SW 1271 (cell line): ENCODE measurements at places on chromosomes 16 and 17.
A peak's percentile ranks its signal among the peaks of the same experiment; 100 is the strongest.

DNA sequence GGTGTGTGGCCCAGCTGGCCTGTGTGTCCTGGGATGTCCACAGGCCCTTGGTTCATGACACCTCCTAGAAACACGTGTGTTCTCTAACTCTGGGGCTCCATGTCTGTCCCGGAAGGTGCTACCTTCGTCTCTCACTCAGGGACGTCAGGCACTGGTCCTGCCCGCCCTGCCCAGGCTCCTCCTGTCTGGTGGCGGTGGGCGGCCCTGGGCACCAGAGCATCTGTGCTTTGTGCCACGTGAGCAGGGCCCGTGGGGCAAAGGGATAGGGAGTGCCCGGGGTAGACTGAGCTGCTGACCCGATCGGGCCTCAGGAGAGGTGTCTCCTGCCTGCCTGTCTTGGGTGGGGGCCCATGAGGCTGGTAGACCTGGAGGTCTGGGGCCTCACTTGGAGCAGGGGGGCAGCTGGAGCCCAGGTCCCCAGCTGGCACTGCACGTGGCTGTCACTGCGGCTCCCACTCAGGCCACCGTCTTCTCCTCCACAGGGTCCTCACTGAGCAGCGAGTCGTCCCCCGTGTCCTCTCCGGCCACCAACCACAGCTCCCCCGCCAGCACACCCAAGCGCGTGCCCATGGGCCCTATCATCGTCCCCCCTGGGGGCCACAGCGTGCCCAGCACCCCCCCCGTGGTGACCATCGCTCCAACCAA lies 35.1 kb downstream of the GSE1 start:
- DNase-seq: no peak

GRCh38 chr17:48240562-48241130 lies 133.1 kb downstream of the SNX11 start:
- DNase-seq: peak; percentile 40

- DNase-seq: no peak
Observed at GRCh38 chr16:76756951-76757350, 434.0 kb upstream of the MON1B start.

DNA sequence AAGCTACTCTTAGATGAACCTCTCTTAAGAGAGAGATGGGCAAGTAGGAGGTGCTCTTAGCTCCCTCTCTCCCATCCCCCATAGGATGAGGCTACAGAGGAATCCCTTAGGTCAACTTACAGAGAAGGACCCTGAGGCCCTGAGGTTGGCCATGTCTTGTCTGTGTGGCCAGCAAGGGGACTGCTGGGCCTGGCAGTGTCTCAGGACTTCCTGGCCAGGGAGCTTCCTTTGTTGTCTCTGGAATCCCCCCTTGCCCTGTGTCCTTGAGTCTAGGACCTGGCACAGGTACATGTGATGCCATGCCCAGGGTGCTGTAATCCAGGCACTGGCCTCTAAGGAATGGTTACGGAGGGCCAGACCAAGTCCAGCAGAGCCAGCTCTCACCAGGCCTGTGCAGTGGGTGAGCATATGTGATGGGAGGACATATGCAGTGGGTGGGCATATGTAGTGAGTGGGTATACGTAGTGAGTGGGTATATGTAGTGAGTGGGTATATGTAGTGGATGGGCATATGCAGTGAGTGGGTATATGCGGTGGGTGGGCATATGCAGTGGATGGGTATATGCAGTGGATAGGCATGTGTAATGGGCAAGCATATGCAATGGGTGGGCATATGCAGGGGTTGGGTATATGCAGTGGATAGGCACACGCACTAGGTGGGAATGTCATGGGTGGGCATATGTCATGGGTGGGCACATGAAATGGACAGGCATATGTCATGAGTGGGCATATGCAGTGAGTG lies 20.3 kb upstream of the PECAM1 start:
- DNase-seq: no peak

DNA sequence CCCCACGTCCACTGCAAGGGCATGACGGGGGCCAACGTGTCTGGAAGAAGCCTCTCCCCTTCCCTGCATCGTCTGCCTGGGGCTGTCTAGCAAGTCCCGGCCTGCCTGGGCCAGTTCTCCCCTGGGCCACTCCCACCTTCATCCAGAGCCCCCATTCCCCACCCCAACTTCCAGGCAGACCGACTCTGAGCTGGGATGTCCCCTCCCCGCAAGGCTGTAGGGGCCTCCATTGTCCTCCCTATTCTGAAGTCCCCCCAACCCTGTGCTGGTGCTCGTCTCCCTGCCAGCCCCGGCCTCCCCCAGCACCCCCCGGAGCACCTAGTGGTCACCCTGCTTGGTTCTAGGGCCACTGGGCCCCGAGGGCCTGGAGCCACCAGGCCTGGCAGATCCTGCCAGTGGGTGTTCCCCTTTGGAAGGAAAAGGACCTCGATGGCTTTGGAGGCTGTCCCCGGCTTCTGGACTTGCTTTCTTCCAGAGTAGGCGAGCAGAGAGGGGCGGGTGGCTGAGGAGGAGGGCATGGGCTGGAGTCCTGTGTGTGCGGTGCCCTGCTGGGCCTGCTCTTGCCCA lies 4.8 kb downstream of the GLIS2 start:
- DNase-seq: no peak

GRCh38 chr17:72529386-72529785 lies 408.6 kb downstream of the SOX9 start:
- no peak for DNase-seq

- DNase-seq: peak; percentile 24
Observed at GRCh38 chr16:82641336-82641984, 14.7 kb downstream of the CDH13 start.

DNA sequence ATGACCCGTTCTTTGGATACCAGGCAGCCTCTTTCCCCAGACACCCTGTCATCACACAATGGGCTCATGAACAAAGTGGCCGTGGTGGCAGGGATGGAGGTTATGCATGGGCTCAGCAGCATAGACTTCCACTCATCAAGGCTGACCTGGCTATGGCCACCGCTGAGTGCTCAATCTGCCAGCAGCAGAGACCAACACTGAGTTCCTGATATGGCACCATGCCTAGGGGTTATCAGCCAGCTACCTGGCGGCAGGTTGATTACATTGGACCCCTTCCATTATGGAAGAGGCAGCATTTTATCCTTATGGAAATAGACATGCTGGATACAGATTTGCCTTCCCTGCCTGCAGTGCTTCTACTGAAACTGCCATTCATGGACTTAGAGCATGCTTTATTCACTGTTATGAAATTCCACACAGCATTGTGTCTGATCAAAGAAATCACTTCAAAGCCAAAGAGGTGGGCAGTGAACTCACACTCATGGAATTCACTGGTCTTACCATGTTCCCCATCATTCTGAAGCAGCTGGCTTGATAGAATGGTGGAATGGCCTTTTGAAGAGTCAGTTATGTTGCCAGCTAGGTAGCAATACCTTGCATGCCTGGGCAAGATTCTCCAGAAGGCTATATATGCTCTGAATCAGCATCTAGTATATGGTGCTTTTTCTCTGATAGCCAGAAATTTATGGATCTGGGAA lies 160.6 kb downstream of the PRKCB start:
- no peak for DNase-seq

DNA sequence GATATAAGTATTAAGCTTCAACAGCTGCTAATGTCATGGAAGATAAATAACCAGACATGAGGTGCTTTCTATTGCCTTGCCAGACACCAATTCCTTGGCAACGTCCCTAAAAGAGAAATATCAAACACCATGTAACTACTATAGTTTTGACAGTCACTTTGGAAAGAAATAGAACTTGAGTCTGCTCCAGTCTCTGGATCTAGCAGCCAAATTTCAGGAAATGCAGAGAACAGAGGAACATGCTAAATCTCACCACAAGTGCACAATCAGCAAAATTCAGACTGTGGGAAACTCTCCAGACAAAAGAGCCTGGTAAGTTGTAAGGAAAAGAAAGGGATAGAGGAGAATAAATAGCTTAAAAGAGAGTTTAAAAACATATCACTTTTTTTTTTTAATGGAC lies 28.4 kb upstream of the TANC2 start:
- no peak for DNase-seq

- no peak for DNase-seq
Observed at GRCh38 chr16:86129541-86129940, 230.6 kb downstream of the IRF8 start.

GRCh38 chr17:79929257-79930061 lies 90.2 kb upstream of the CBX4 start:
- DNase-seq: no peak

DNA sequence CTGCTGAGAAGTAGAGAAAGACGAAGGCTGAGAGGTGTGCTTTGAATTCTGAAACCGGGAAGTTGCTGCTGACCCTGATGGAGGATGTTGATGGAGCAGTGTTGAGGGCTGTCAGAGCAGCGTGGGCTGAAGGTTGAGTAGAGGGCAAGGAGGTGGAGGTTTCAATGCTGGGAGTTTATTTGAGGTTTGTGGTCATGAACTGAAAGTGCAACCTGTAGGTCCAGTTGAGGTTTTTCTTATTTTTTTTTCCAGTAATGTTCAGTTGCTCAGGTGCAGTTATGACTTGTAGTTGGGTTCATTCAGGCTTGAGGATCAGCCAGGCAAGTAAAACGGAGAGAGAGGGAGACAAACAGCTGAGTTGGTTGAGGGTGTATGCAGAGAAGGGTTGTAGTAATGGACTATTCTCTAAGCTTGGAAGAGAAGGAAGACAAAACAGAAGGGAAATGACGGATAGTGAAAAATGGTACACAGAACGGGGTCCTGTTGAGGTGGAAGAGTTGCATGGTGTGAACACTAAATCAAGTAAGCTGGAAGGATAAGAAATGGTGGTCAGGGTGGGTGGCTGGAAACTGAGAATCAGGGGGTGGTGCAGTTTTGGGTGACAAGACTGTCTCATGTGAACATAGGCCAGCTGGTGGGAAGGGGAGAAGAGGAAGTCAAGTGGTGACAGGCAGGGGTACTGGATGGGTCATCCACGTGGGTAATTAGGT lies 8.7 kb upstream of the UBE2G1 start:
- no peak for DNase-seq

- no peak for DNase-seq
Observed at GRCh38 chr17:58381124-58382035, 29.4 kb upstream of the SUPT4H1 start.

DNA sequence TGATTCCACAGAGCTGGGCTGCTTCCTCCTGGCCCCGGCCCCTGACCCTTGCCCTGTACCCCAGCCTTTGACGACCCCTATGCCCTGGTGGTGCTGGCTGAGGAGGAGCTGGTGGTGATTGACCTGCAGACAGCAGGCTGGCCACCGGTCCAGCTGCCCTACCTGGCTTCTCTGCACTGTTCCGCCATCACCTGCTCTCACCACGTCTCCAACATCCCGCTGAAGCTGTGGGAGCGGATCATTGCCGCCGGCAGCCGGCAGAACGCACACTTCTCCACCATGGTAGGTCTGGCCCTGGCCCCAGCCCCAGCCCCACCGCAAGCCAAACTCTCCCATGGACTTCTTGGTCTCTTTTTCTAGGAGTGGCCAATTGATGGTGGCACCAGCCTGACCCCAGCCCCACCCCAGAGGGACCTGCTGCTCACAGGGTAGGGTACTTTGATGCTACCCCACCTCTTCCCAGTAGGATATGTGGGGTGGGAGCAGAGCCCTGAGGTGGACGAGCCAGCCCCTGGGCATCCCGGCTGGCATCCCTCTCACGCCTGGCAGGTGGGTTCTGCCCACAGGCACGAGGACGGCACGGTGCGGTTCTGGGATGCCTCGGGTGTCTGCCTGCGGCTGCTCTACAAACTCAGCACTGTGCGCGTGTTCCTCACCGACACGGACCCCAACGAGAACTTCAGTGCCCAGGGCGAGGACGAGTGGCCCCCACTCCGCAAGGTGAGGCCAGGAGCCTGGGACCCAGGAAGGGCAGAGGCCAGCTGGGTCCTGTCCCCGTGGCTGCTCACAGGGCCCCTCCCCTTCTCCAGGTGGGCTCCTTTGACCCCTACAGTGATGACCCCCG lies 19.0 kb upstream of the MYO15B start:
- DNase-seq: no peak

- DNase-seq: no peak
Observed at GRCh38 chr17:28405632-28406472, at the start of gene SLC46A1. SLC46A1 (minus strand) TSS chr17:28406212; CDS start chr17:28406114, 98 bp downstream.

GRCh38 chr16:28899882-28900590 lies 21.7 kb downstream of the ATP2A1 start:
- DNase-seq: no peak

DNA sequence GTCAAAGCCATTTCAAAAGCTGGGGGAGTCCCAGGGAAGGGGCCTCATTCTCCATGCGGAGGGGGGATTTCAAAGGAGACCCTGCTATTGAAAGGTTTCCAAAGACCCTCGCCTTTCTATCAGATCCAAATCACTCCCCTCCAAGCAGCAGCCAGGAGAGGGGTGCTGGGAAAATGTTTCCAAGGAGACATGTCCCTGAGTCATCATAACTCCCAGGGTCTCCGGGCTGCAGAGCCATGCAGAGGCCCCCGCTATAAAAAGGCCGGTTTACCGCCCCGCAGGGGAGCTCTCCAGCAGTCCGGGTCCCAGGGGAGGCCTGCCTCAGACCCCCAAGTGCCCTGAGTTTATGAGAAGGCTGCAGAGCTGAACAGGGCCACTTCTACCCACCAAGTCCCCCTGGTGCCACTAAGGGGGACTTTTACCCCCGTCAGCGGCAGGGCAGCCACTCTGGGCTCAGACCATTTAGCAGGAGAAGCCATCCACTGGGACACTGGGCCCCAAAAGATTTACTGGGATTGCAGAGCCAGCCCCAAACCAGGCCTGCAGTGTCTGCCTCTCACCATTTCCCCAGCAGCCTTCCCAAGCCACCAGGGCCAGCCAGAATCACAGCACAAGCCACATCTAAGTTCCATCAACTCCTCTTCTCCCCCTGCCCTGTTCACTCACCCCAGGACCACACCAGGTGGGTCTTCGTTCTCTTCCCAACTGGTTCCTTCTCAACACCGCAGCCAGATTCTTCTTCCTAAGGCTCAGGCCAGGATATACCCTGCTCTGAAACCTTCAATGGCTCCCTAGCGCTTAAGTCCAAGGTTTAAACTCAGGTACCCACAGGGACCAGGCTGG lies 234.4 kb downstream of the ZNF423 start:
- DNase-seq: no peak

- DNase-seq: no peak
Observed at GRCh38 chr16:4814046-4814445, 11.6 kb upstream of the ROGDI start.
